ENCODE measurements at places on chromosomes 1 and 21.

GRCh38 chr1:236282425-236282716 is 613 bp upstream of the ERO1B start:
- peak; percentile 66 for DNase-seq

DNA sequence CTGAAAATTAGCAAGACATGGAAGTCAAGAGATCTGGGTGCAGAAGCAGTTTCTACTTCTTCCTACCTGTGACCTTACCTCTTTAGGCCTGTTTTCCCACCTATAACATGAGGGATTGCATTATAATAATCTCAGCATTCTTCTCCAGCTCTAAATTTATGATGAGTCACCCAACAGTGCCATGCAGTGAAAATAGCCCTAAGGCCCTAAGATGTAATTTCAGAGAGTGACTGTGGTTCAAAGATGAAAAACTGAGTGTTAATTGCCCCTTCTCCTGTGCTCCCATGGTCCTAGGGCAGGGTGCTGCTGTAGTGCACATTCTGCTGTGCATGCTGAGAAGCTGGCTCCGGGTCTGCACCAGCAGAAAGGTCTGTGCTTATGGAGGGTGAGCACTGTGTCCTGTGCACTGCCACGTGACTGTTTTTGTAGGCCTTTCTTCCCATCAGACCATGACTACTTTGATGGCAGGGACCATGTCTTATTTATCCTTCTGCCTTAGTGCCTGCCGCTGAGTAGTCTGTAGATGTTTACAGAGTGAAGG is 29.7 kb downstream of the JUN start:
- no peak for DNase-seq

- no peak for DNase-seq
These were observed 43.2 kb downstream of the NEK2 start for GRCh38 chr1:211632117-211632807.

DNA sequence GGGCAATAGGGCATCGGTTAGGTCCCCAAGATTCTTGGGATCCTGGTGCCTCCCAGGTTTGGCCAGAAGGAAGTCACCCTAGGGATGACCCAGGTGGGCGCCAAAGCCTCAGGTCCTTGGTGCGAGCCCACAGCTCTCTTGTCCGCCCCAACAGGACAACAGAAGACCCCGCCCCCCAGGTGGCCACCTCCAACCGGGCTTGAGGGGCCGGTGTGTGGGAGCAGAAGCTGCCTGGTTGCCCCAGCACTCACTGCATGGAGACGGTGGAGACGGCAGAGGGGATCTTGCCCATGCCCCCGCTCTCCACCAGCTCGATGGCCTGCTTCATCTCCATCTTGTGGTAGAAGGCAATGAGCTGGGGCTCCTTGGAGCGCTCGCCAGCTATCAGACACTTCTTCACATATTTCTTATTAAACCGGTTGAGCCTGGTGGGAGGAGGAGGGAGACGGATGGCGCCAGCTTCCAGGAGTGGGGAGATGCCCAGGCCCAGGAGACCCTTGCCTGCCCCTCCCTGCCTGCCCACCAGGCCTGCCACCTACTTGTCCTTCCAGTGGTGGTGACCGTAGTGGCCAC is 52.7 kb downstream of the SLC9A1 start:
- DNase-seq = no peak

- DNase-seq = peak; percentile 10
These were observed 16.3 kb downstream of the ATG4C start for GRCh38 chr1:62800281-62800680.

DNA sequence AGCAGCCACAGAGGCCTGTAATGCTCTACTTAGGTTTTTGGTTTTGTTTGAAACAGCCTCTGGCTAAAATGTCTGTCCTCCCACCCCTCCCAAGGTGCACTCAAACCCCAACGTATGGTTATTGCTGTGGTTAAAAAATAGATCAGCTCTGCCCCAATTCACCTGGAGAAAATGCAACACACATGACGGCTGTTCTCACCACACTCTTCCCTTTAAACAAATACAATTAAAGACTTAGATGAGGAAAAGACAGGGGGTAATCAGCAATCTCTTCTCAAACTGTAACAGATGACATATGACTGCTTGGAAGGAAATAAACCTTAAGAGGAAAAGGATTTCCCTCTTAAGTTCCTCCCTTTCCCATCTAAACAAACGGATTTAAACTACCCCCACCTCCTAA is 6.2 kb upstream of the MTMR11 start:
- no peak for DNase-seq

- no peak for DNase-seq
These were observed 45.9 kb upstream of the DPH5 start for GRCh38 chr1:101071470-101071891.

DNA sequence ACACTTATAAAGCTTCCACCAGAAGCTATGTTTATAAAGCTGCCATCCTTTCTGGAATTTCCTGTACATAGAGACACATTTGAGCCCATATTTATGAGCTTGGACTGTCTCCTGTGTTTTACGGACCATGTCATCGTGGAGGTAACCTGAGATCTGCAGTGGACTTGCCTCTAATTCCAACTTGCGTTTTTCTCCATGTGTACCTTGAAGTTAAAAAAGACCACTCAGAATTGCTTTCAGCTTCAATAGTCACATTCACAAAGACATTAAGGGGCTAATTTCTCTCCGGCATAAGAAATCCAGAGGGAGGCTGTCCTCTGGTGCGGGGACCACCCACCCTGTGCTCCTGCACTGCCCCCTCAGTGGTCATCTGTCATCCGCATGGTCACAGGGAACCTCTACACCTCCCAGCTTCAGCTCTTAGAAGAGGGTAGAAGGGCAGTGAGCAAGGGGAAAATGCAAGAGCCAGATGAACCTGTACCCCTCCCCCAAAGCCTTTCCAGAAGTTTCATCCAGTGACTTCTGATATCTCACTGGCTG is 521.4 kb upstream of the CAMK1G start:
- DNase-seq = no peak

DNA sequence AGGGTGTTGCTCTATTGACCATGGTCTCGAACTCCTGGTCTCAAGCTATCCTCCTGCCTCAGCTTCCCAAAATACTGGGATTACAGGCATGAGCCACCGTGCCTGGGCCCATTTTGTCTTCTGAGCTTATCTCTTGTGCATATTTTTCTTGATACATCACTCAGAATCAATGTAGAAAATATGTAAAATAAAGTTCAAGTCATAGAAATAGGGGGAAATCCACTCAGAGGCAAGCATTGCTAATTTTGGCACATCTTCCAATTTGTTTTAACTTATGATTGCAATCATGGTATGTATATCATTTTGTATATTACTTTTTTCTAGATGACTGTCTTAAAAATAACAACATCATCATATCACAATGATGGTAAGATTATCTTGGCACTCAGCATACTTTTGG is 21.6 kb downstream of the RIT1 start:
- DNase-seq = no peak

DNA sequence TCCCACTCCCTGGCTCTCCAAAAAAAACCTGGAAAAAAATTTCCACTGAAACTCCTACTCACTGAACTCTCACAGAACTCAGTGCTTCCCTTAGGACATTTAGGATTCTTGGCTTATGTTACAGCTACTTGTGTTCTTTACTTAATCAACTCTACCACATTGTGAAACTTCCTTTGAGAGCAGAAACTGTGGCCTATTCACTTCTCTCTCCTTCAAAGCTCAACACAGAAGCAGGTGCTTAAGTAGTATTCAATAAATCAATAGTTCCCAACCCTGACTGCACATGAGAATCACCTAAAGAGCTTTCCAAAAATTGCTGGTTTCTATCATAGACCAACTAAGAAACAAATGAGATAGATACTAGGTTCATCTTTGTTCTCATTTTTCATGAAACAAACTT is 67.9 kb upstream of the DMRTA2 start:
- DNase-seq = no peak

GRCh38 chr1:67053535-67053784 is 488 bp downstream of the SLC35D1 start:
- DNase-seq = no peak

GRCh38 chr1:33259879-33260278 is 3.6 kb downstream of the ZNF362 start:
- no peak for DNase-seq

GRCh38 chr1:229857585-229857984 is 209.5 kb upstream of the GALNT2 start:
- no peak for DNase-seq

DNA sequence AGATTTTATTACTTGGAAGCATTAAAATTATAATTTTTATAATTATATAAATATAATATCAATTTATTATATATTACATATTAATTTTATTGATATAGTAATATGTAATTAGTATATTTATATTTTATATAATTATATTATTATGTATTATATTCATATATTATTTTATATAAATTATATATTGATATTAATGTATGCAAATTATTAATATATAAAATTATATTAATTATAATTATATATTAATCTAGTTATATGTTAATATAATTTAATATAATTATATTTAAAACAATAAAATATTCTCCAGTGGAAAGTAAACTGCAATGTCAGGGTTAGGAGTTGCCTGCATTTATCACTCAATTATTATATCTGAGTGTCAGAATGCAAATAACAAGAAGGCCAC is 48.8 kb downstream of the KCNK2 start:
- DNase-seq = no peak

DNA sequence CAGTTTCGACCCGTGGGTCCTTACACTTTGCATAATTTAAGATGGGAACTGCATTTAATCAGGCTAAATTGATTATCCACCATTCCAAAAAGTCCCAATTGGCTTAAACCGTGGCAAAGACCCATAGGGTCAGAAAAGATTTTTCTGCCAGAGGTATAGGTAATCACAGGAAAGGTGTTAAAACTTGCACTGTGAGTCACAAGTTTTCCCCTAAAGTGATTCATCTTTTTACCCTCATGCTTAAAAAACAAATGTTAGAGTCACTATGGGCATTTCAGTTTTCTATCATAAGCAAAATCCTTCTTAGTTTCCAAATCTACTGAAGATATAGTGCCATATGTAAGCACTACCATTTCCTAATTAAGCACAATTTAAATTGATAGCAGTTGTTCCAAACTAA is 1079.8 kb downstream of the ADGRL2 start:
- DNase-seq = no peak

DNA sequence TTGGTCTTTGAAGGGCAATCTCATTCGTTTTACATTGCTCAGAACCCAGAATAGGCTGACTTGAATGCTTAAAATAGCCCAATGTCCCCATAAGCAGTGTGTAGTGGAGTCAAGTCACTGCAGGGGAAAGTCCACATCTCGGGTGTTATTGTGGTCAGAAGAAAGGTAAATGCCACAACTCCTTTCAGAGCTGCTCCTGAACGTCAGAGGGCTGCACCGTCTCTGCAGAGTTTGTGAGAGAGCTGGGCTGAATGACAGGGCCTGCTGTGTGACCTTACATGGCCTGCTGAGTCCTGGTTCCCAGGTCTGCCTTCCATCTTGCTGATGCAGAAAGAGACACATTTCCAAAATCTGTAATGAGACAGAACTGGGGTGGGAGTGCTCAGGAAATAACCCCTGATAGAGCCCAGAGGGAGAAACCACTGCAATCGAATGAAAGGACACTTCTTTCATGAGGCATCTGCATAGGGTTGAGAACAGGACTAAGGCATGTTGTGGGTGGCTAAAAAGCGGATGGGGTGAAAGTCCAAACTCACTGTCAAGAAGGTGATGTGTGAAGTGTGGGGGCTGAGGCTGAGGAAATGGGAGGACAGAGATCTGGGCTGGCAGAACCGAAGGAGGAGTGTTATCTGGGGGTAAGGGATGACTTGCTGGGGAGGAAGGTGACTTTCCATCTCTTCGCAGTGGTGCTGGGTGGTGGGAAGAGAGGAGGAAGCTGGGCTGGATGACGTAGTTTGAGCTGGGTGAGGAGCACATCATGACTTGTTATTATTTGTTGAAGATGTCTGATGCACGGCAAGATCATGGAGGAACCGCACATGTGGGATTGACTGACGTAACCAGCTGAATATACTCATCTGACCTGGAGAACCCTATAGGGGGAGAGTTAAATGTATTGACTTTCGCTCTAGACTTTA is 33.7 kb downstream of the XCL2 start:
- no peak for DNase-seq

GRCh38 chr1:187928288-187928687 is 1099.5 kb downstream of the PLA2G4A start:
- DNase-seq = no peak

Data from OCI-LY7 (cell line).